CD4-positive, alpha-beta T cell treated with Interleukin-1 beta for 1 hour (primary cell): ENCODE measurements at places on chromosomes 3 and 15.
A peak's percentile ranks its signal among the peaks of the same experiment; 100 is the strongest.

DNA sequence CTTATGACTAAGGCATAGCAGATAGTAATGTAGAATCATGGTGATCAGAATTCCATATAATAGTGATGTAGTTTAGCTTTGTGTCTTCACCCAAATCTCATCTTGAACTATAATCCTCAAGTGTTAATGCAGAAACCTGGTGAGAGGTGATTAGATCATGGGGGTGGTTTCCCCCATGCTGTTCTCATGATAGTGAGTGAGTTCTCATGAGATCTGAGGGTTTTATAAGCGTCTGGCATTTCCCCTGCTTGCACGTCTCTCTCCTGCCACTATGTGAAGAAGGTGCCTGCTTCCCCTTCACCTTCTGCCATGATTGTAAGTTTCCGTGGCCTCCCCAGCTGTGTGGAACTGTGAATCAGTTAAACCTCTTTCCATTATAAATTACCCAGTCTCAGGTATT, 138.7 kb upstream of the CBLB start:
- DNase-seq = no peak

DNA sequence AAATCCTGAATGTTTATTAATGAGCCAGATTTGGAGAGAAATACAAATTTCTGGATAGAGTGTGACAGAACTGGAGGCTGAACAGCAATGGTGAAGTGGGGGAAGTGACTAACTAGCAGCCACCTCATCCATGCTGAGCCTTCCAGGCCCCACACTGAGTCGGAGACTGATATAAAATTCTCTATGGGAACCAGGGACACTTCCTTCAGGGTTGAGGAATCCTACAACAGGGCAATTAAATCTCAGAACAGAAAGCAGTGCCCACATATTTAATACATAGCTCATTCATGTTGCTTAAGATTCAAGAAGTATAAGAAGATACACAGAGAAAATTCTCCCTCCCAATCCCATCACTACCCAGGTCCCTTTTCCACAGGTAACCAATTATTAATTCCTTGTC, 49.3 kb downstream of the HACD2 start:
- no peak for DNase-seq

DNA sequence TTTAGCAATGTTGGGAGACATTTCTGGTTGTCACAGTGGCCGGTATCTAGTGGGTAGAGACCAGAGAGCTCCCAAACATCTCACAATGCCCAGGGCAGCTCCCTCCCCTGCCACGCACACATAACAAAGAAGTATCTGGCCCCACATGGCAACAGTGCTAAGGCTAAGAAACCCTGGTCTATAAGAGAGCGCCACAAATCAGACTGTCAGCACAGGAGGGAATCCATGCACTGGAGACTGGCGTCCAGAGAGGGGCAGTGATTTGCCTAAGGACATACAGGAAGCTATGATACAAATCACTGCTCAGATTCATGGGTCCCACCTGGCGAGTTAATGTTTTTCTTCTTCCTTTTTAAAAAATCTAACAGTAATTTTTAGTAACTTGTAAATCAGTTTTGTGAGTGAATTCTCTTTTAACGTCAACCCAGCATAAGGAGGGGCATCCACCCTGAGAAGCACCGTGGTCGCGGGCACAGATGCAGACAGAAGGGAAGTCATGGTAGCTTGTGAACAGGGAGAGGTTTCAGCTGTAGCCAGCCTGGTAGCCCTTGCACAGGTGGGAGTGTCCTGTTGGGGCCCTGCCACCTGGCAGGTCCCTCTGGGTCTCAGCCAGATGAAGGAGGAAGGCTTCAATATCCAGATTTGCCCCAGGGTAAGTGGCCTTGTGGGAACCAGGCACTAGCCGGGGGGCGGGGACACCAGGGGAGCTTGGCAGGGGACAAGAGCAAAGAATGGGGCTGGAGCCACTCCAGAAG, 8.7 kb downstream of the ISG20 start:
- DNase-seq = no peak

GRCh38 chr15:85751291-85752123, 43.2 kb downstream of the KLHL25 start:
- no peak for DNase-seq

- DNase-seq = no peak
Observed at GRCh38 chr15:89378296-89379151, 43.9 kb upstream of the POLG start.

- DNase-seq = no peak
Observed at GRCh38 chr3:118001380-118001779, 1033.3 kb downstream of the IGSF11 start.

GRCh38 chr3:129560911-129561594, 18.1 kb downstream of the H1-8 start:
- no peak for DNase-seq

- no peak for DNase-seq
Observed at GRCh38 chr15:39657181-39657580, 76.3 kb downstream of the THBS1 start.

DNA sequence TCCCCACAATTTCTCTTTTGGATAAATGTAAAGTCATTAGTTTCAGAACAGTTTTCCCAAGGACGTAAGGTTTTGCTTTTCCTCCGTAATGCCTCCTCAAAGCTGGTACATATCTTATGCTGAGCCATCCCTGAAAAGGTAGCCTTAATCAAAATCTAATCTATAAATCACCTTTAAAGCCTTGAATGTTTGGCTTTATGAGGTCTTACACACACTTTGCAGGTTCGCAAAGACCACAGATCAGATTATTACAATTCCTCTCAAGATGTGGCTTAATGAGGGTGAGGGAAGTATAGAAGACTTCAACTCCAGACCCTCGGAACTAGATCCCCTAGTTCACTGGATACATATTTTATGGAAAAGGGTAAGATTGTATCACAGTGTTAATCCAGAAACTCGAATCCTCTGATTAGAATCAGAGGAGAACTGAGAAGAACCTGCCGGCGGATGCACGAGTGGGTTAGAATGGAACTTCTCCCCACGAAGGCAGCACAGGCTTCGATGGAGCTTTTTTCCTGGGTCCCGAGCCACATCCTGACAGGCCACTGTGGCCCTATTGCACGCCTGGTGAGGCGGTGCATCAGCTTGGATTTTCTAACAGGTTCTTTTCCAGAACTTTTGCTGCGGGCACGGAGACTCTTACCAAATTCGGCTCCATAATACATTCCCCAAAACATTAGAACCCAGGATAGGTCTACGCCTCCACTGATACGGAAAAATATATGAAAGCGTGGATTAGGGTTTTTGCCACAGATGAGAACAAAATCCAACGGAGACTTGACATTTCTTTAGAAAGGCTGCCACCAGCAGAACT, 1.2 kb downstream of the CTXND1 start:
- DNase-seq = no peak

GRCh38 chr3:71447197-71447596, 136.3 kb downstream of the FOXP1 start:
- DNase-seq = no peak

- no peak for DNase-seq
Observed at GRCh38 chr15:96893159-96893906, 562.8 kb downstream of the NR2F2 start.

DNA sequence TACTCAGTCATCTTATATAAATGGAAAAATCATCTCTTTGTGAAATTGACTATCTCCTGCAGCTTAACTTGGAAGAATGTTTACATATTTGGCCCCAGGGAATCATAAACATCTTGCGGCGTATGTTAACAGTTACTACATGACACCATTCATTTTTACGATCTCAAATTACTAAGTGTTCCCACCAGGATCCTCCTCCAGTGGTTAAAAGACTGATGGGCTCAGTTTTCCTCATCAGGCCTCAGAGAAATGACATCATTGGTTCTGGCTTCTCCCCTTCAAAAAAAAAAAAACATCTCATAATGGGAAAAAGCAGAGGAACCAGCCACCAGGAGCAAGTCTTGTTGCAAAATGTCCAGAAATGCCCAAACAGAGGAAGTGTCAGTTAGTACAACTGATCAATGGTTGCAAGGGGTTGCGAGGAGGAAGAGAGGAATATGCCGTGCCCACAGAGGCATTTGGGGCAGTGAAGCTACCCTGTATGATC, 70.5 kb upstream of the LIPC start:
- no peak for DNase-seq

- no peak for DNase-seq
Observed at GRCh38 chr15:30030345-30030744, 52.4 kb upstream of the GOLGA8J start.

- no peak for DNase-seq
Observed at GRCh38 chr3:122421101-122421500, 5.2 kb upstream of the WDR5B start.

GRCh38 chr3:166060789-166061479, 223.7 kb upstream of the BCHE start:
- no peak for DNase-seq

- no peak for DNase-seq
Observed at GRCh38 chr15:87620393-87620792, 636.1 kb downstream of the NTRK3 start.

DNA sequence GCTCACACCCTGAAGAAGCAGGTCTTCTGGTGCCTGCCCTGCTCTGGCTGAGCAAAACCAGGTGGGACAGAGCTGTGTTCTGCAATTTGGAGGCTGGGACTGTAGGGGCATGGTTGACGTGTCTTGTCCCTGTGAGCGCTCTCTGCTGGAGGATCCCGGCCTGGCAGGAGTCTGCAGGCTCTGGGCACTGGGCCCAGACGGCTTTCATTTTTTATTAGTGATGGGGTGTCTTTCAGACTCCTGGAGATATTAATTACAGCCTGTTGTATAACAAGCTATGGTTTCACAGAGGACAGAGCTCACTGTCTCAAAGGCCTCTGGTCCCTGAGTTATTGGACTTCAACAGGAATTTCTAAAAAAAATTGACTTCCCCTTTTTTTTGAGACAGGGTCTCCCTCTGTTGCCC, 29.5 kb upstream of the ZNF710 start:
- peak; percentile 39 for DNase-seq

GRCh38 chr3:184832044-184832443, 20.1 kb downstream of the VPS8 start:
- no peak for DNase-seq

GRCh38 chr3:86990012-86990733, 776 bp downstream of the VGLL3 start:
- DNase-seq = no peak

- DNase-seq = no peak
Observed at GRCh38 chr3:72288955-72289691, 504.2 kb upstream of the PROK2 start.

DNA sequence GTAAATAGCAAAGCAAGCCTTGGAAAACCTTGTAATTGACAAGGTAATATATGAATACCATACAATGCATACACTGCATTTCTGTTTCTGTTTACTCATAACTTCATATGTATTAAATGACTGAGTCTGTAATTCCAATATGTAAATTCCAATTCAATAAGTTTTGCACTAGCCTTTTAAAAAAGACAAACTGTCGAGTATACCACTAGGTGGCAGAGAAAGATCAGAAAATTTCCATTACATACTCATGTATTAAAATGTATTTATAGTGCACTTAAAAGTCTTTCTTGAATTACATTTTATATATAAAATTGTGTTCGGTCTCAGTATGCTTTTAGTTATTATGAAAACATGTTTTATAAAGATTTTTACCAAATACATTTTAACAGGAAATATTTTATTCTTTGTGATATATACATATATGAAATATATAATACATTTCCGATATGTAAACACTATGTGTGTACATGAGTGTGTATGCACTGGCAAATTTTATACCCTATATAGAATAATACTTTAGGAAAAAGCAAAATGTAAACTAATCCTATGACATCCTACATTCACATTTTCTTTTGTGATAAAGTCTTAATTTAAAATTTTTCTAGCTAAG, 216.8 kb downstream of the VGLL3 start:
- no peak for DNase-seq

GRCh38 chr15:25671132-25671531, 192.0 kb downstream of the ATP10A start:
- DNase-seq = no peak

DNA sequence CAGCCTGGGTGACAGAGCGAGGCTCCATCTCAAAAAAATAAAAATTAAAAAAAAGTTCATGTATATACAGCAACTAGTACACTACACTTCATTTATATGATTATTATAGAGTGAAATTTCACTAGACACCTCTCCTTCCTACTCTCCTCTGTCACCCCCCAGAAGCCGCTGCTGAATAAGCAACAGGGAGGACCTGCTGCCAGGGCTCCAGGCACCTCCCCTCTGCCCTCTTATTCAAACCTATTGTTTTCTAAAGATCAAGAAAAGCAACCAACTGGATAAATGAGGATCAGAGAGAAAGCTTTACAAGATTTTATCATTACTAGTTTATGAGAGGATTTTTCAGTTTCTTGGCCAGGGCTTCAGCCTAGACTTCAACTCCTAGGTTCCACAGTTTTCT, 71.5 kb downstream of the DHX30 start:
- no peak for DNase-seq

- peak; percentile 81 for DNase-seq
Observed at GRCh38 chr15:31347067-31347975, 20.7 kb downstream of the KLF13 start.

DNA sequence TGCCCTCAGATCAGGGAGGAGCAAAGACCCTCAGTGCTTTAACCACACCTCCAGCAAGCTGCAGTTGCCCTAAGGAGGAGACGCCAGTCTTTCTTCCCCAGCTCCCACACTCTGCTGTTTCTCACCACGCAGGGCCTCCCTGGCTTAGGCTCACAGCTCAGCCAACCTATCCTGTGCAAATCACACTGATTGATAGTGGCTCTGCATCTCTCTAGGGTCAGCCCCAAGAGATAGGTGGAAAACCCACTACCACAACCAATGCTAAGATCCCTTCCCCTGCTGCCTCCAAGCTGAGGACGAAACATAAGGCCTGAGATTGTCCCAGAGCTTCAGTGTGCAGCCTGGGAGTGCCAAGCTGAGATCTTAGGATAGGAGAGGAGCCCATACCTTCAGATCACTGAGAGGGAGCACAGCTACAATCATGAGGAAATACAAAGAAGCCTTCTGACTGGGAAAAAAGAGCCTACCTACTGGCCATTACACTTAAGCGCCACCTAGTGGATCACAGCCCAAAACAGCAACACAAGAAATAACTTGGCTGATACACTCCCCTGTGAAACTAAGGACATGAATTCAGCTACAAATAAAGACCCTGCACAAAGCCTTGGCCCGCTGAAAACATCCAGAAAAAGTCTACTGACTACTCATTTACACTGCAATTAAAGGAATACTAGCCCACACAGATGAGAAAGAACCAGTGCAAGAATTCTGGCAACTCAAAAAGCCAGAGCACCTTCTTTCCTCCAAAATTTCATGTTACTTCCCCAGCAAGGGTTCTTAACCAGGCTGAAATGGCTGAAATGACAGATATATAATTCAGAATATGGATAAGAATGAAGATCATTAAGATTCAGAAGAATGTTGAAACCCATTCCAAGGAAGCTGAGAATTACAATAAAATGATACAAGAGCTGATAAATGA, 271.5 kb upstream of the DCBLD2 start:
- peak; percentile 8 for DNase-seq
